ENCODE measurements at places on chromosomes 5 and 9.

GRCh38 chr5:150734579-150735384 is 24.0 kb downstream of the DCTN4 start:
- no peak for DNase-seq

- DNase-seq = no peak
Observed at GRCh38 chr5:169088028-169088725, 212.8 kb downstream of the SLIT3 start.

GRCh38 chr9:117486426-117486825 is 71.6 kb upstream of the ASTN2 start:
- DNase-seq = no peak

DNA sequence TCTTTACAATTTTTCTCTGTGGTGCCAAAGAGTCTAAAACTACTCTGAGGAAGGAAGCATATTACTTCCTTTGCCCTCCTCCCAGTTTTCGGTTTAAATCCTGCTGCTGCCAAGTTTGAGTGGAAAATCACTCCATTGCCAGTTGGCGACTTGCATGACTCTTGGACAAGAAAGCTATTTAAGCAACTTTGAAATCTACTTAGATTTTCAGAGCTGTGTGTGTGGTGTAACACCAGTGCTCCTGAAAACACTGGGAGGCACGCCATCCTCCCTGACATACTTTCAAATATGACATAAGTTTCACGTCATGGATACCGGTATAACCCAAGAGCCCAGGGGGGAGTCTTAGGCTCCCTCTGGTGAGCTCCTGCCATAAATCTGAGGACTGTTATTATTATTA is 83.5 kb upstream of the RIOK2 start:
- no peak for DNase-seq

- no peak for DNase-seq
Observed at GRCh38 chr9:100219347-100219746, 120.3 kb downstream of the INVS start.

DNA sequence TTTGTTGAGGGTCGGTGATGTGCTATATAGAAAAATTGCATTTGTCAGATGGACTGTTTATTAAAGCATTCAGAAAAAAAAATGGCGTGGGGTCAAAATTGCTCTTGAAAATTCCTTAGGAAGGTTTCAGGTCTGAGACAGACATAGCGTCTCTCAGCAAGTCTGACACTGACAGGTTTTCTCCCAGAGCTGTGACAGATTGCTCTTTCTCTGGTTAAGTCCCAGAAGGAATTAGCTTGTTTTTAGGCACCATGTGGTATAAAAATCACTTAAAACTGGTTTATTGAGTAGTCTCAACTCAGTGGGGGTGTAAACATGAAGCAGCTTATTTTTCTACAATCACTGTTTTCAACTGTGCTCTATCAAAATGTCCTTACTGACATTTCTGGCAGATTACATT is 1379.8 kb downstream of the MAT2B start:
- no peak for DNase-seq

- no peak for DNase-seq
Observed at GRCh38 chr5:159765135-159765433, 151.2 kb upstream of the ADRA1B start.

DNA sequence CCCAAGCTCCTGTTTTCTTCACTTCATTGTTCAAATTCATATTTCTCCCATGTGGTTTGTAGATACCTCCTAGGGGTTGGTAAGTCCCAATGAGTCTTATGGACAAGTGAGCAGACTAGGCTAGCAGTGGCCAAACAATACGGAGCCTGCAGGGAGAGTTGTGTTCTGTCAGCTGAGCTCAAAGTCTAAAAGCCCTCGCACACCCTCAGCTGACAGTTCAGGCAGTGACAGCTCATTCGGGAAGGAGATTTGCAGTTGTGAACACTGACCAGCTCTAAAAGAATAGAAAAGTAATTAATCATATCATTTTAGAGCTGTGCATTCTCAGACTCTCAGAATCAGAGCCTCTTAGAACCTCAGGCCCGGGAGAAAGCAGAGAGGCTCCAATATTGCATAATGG is 95.1 kb downstream of the SH3TC2 start:
- DNase-seq = no peak

- peak; percentile 51 for DNase-seq
Observed at GRCh38 chr9:4306066-4306776, 6.4 kb upstream of the GLIS3 start.

DNA sequence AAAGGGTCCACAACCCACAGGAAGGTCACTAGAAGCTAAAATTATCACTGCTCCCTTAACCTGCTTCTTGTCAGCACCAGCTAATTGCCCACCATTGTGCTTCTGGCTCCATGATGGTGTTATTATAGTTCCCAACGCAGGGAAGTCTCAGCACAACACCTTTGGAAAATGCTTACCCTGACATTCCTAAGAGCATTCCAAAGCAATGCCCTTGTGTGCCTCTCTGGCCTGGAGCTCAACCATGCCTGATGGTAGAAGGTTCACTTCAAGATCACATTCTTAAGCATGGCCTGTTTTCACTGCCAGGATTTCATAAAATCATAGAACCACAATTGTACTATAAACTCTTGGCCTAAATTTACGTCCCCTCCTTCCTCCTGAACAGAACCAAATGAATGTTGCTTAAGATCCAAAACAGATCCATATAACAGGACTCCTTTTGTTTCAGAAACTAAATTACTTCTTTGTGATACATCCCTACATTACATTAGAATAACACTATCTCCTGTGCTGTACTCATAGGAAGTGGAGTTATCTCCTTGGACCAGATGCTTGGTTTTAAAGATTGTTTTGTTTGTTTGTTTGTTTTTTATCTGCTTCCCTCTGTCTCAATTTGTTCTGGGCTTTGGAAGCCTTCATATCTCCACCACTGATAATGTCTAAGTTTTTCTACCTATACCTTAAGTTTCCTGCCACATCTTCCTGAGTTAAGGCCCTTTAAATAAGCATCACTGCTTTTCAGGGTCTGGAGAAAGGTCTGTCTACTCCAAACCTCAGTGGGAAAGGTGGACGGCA is 32.1 kb downstream of the ARL15 start:
- no peak for DNase-seq

DNA sequence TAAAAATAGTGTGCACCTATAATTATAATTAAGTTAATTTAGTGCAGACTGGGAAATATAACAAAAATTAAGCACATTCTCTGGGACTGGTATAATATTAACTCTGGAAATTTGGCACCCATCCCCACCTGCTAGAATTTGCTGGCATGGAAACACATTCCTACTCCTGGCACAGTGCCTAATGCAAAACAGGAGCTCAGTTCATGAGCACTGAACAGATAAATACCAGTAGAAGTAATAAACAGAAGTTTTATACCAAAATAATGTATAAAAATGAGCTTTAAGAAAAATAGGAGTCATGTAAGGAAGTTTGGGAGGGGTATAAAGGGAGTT is 23.7 kb upstream of the NPR3 start:
- no peak for DNase-seq

GRCh38 chr9:133125941-133126696 is 5.1 kb upstream of the RALGDS start:
- no peak for DNase-seq

DNA sequence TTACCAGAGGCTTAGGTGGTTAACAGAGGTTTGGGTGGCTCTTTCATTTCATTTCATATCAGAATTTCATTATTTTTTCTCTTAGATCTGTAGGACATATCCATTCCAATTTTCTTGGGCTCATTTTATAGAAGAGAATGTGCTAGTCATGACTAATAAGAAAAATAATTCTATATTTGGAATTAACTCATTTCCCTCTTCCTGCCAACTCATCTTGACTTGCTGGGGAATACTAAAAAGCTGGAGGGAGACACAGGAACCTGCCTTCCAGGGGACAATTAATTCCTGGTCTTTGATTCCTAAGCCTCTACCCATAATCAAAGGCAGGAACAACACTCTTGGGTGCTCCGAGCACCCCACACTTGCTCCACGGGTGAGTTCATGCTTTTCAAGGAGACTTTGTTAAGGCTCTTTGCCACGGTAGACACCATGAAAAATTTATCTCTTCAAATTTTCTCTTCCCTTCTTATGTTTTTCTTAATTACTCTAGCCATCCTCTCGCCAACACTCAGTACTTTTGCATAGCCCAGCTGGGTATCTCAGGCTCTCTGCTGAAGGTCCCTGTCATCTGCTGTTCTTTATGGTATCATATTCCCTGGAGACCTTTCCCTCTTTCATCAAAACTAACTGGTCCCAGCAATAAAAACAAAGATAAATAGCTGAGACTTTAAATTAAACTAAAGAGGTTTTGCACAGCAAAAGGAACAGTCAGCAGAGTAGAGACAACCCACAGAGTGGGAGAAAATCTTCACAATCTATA is 273.9 kb downstream of the NPR3 start:
- peak; percentile 65 for DNase-seq
